GM12865 (cell line): ENCODE measurements at places on chromosomes 4 and X.

- DNase-seq = peak; percentile 91
Measured at GRCh38 chrX:154398668-154399526, 720 bp downstream of the RPL10 start.

DNA sequence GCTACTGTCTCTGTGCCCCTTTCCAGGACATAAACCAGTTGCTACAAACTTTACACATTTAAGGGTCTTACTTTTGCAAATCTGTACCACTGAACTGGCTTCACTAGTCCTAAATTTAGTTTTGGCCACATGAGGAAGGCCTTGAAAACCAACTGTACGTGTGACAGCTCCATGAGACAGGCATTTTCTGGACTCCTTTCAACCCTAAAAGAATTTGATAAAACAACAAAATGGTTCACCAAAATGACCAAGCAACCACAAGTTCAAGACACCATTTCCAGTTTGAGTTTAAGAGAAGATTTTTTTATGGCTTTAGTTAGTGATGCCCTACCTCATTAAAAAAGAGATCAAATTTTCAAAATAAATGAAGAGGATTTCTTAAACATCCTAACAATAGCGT lies 246.4 kb downstream of the ZNF674 start:
- no peak for DNase-seq

GRCh38 chr4:185728893-185729292 lies 83.1 kb downstream of the SORBS2 start:
- no peak for DNase-seq

DNA sequence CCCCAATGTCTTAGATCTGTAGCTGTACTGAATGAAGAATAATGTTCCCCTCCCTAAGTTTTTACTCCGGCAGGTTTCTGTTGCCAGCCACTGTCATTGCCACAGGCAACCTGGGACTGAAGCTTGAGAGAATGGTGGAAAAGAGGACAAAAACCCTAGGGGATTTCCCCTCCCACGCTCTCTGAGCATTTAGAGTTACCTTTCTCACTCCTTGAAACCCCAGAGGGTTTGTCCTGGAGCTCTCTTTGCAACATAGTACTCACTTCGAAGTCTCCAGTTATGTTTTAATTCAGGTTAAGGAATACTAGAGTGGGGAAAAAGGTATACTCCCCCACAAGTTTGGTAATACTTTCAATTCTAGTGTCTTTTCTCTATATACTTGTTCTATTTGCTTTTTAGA lies 31.5 kb downstream of the F8 start:
- DNase-seq = peak; percentile 72

DNA sequence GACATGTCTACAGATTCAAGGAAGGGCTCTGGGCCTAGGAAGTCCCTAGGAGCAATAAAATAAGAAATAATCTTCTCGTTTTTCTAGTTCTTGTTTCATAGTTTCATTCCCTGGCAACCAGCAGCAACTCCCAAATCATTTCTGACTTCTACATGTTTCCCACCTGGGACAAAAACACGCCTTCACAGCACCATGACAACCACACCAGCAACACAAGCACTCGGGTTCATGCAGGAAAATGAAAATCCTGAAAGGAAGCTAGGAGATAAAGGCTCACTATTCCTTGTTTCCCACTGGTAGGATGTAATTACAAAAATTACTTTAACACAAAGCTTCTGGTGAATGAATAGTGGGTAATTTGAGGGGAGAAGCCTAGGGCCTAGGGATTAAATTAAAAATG lies 158.9 kb downstream of the ADAMTS3 start:
- DNase-seq = no peak

DNA sequence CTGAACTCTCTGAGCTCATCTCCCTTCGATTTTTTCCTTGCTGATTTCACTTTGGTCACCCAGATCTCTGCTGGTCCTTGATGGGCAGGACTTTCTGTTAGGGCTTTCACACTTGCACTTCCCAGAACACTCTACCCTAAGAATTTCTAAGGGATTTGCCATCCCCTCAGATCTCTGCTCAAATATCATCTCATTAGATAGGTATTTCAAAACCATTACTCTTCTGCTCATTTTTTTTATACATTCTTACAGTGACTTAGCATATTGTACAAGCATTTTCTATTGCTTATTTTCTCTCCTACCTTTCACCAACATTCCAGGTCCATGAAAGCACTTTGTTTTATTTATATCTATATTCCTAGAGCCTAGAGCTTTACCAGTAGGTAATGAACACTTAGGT lies 913.3 kb downstream of the PDHA2 start:
- no peak for DNase-seq

DNA sequence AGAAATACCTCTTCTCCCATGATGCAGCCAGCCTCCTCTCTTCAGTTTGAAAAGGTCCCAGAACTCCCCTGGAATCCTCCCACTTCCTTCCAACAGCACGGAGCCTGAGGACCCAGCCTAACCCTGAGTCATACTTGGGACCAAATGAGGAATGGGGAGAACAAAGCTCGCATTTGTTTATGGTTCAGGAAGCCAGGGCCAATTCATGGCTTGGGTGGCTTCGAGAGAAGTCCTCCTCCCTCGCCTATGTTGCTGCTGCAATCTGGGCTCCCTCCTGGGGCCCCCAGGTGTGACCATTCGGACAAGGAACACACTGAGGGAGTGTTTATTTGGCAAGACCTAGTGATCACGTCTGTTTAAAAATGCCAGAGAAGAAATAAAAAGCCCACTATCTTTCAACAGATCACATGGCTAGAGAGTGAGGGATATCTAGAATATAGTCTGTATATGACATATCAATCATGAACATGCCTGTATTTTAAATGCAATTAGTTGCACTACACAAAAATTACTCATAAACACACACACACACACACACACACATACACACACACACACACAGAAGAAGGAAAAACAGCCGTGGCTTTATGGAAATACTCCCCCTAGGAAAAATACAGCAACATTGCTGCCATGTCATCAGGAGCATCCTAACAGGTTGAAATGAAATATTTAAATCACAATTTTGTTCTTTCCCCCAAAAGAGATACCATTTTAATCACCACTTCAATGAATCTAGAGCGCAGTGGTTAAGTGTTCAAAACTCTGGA lies 155.7 kb upstream of the MAP3K15 start:
- no peak for DNase-seq

GRCh38 chrX:11870789-11871188 lies 112.8 kb downstream of the MSL3 start:
- no peak for DNase-seq

DNA sequence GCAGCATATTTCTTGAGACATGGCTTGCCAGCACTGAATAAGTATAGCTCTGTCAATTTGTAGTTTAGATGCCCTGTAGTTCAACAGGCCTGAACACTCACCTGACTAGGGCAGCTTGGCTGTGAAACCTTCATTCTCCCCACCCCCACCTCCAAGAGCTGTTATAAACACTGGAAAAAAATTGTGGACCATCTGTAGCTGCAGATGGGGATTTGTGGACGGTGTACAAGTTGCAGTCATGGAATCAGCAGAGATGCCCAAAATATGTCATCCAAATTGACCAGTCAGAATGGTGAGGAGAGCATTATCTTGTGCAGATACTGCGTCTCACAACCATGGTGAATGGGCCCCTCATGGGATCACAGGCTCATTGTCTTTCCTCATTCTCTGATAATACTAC lies 76.2 kb upstream of the PAQR3 start:
- no peak for DNase-seq

GRCh38 chrX:78687586-78687985 lies 28.5 kb upstream of the RTL3 start:
- DNase-seq = peak; percentile 71

DNA sequence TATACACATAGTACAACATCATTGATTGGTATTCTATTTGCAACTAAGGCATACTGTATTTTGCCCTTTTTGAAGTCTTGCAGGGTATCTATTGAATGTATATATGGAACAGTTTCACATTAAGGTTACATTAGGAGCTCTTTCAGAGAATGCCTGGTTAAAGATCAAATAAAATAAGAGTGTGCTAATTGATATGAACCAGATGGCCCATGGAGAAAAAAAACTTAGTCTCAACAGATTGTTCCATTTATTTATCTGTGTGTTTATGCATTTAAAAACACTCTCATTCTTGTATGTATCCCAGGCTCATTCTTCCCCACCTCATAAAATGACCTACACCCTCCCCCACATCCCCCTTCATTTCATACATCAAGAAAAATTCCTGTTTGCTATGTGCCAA lies 35.2 kb upstream of the GRIA2 start:
- DNase-seq = no peak

DNA sequence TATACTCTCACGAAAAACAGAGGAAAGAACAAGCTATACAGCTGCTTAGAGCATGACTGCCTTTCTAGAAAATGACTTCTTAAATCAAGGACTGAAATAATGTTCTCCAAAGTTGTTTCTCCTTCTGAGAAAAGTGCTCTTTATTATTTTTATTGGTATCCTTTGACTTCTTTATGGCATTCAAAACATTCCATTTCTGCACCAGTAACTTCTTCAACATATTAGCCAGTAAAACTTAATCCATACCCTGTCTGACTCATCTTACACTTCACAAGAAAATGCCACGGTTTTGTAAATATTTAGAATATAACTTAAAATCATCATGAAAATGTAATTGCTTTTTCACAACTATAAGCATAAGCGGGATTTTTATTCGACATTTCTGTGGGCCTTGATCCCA lies 180.4 kb downstream of the NR3C2 start:
- no peak for DNase-seq

DNA sequence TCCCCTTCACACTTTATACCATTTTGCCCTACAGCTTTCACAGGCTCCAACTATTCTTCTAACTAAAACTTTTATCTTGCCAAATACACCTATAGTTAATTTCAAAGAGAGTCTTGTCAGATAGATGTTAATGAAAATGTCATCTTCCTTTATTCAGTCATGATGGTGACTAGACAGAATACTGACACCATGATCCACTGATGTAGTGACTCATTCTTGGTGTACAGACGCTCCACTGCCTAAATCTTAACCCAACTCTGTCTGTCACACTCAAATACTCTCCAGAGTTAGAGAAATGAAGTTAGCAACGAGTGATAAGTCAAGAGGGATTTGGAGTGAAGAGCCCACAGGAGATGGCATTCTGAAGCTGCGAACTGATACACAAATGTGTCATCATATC lies 32.1 kb upstream of the HDAC8 start:
- no peak for DNase-seq

GRCh38 chr4:2269618-2270163 lies 7.8 kb upstream of the MXD4 start:
- no peak for DNase-seq

GRCh38 chrX:46953137-46953527 lies 40.9 kb downstream of the JADE3 start:
- peak; percentile 69 for DNase-seq

GRCh38 chr4:87003266-87003665 lies 68.5 kb downstream of the AFF1 start:
- DNase-seq = no peak

GRCh38 chr4:24141836-24142235 lies 252.0 kb upstream of the PPARGC1A start:
- DNase-seq = no peak

GRCh38 chr4:98674404-98675173 lies 16.2 kb upstream of the TSPAN5 start:
- DNase-seq = no peak

DNA sequence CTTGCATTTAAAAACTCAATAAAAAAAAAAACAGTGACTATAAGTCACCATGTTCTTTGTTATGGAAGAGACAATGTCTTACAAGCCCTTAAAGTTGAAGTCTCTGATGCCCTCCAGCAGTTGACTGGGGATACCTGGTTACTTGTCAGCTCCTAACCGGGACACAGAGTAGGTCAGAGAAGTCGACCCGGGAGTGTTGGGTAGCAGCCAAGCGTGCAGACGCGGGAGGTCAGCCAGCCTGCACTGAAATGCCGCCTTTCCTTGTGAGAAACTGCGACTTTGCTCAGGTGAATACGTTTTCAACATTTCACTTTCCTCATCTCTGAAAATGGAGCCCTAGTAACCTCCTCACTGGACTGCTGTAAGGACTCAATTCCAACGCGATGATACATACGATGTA lies 81.8 kb downstream of the F11 start:
- no peak for DNase-seq

DNA sequence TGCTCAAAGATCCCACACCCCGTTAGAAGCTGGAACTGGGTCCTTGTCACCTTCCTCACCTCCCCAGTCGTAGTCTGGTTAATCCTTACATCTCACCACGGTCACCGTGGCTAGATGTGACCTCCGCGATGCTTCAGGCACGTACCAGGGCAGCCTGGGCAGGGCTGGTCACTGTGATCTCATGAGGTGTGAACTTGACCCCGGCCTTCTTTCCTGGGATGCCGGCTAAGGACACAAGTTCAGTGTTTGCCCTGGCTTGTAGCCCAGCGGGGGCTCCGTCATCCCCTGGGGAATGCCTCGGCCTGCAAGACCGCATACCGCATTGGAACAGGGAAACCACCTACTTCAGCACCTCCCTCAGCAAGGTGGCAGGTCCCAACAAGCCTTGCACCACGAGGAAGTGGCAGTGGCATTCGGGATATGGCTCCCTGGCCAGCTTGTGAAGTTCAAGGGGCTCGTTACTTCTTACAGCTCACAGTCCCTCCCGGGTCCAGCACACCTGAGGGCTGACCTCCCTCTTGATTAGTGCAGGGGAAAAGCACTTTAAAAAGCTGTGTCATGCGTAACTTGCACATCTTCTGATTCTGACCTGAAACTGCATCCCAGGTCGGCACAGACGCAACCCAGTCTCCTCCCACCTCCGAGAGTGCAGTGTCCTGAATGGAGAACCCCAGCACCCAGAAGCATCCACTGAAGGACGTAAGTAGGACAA lies 25.9 kb downstream of the NOP14 start:
- peak; percentile 85 for DNase-seq

- DNase-seq = no peak
Measured at GRCh38 chr4:113694008-113694407, 67.5 kb downstream of the CAMK2D start.

DNA sequence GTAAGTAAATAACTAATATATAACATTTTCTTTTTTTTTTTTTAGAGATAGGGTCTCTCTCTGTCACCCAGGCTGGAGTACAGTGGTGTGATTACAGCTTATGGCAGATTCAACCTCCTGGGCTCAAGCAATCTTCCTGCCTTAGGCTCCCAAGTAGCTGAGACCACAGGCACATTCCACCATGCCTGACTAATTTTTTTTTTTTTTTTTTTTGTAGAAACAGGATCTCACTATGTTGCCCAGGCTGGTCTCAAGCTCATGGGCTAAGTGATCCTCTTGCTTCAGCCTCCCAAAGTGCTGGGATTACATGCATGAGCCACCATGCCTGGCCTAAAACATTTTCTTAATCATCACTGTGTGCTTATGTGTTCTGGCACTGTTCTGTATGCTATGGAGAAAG lies 32.8 kb downstream of the MGARP start:
- DNase-seq = no peak

- no peak for DNase-seq
Measured at GRCh38 chr4:36891971-36892370, 352.6 kb upstream of the NWD2 start.

GRCh38 chr4:86825511-86825910 lies 23.7 kb downstream of the SLC10A6 start:
- DNase-seq = no peak

DNA sequence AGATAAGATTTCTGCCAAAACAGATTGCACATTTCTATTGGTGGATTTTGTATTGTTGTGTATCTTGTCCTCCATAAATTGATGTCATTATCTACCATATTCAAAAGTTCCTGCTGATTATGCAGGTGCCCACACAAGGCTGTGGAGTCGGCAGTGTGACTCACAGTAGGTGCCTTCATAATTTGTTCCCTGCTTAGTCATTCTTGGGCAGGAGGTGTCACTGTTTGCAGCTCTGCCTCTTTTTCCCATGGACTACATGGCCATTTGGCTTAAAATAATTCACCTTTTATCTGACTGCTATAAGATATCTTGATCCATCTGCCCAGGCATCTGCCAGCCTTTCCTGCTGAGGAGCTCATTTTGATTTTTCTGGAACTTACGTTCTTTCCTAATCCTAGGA lies 33.6 kb upstream of the ENPEP start:
- DNase-seq = no peak
